SHP77 (cell line): ENCODE measurements at places on chromosomes 6 and 20.

DNA sequence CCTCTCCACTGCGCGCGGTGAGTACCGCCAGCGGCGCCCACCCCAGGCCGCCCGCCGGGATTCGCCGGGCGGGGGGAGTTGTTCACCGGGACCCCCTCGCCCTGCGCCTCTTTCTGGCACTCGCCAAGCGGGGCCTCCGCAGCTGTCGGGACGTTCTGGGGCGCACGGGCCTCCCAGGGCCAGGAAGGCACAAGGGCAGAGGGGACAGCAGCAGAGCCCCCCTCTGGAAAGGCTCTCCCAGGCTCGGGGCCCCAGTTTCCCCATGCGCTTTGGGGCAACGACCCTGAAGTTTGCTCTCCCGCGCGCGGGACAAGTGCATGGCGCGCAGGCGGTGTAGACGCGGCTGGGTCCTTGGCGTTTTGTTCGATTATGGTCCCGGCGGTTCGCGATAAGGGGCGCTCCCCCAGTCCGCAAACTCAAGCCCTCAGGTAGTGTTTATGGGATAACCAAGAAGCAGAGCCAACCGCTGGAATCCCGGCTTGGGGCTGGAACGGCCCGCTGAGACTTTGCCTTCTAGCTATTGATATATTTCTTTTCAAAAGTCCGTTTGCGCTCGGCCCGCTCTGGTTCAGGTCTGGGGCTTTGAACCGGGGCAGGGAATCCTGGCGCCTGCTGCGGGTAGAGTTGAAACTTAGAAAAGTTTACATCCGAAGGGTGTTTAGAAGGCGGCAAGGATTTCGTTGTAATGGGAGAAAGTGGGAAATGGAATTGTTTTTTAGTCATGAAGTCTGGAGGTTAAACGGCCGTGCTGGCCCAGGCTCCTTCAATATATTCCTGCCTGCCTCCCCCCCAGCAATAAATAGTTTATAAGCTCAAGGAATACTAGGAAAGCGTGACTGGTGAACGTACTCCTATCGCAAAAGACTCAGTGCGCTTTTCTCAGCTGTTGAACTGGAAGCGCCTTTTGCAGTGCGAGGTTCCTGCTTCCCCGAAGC is 595 bp downstream of the EYA2 start:
- peak; percentile 27 for DNase-seq

- no peak for DNase-seq
Measured at GRCh38 chr6:143451531-143451930, 926 bp downstream of the PEX3 start.

DNA sequence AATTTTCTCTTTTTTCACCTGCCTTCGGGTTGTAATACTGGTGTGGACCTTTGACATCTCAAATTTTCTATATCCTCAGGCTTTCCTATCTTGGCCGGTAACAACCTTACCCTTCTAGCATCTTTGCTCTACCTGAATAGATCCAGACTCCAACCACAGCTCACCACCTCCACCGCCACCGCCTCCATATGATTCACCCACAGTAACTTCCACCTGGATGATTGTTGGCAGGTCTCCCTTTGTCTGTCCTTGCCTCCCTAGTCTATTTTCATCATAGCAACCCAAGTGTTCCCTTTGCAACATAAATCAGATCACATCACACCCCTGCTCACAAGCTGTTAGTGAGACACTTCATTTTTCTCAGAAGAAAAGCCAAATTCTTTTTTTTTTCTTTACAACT is 525.8 kb upstream of the POU3F2 start:
- no peak for DNase-seq

GRCh38 chr6:106540907-106541306 is 88.4 kb downstream of the RTN4IP1 start:
- DNase-seq: no peak
